ENCODE measurements at places on chromosomes 4 and X.

DNA sequence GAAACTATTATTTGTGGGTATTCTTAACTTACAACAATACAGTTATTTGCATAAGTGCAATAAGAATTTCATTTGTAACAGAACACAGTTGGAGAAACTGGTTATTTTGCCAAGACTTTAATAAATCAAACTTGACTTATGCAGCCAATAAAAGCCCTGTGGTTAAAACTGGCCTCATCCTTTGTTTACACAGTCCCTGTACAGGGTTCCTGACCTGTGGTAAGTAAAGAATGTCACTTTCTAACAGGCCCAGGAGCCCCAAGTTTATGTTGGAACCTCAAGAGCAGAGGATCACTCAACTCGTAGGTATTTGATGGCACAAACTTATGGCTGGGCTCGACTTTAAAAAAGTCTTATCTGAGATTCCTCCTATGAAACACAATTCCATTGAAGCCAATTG is 88.6 kb upstream of the PTCHD1 start:
- DNase-seq = no peak

- no peak for DNase-seq
These were observed 1506.3 kb downstream of the ADGRL3 start for GRCh38 chr4:62706423-62706822.

DNA sequence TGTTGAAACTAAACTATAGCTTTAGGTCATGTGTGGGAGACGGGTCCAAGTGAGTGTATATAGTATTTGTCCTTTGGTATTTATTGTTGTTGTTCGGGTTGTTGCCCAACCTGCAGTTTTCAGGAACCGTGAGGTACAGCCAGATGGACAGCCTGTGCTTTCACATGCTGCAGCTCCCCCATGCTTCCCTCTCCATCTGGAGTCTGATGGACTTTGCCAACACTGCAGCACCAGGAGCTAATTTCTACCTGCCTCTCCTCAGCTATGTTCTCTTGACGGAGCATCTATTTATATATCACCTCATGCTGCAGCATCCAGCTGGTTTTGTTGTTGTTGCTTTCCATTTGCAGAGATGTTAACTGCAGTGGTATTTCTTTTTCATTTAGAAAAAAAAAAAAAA is 80.1 kb downstream of the TLL1 start:
- no peak for DNase-seq

DNA sequence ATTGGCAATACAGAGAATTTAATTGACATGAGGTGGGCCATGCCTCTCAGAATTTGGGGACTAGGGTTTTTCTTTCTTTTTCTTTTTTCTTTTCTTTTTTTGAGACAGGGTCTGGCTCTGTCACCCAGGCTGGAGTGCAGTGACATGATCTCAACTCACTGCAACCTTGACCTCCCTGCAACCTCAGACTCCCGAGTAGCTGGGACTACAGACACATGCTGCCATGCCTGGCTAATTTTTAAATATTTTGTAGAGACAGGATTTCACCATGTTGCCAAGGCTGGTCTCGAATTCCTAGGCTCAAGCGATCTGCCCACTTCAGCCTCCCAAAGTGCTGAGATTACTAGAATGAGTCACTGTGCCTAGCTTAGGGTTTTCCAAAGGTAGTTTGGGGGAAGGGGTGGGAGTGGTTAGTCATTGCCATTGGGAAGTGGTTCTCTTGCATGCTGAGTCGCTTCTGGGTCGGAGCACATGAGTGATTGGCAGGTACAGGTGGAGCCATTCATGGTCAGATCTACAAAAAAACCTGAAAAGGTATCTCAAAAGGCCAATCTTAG is 54.5 kb downstream of the MID2 start:
- DNase-seq = no peak

GRCh38 chr4:78951862-78952472 is 12.7 kb upstream of the PAQR3 start:
- DNase-seq = peak; percentile 28

- DNase-seq = no peak
These were observed 12.8 kb downstream of the MECP2 start for GRCh38 chrX:154084449-154085300.

DNA sequence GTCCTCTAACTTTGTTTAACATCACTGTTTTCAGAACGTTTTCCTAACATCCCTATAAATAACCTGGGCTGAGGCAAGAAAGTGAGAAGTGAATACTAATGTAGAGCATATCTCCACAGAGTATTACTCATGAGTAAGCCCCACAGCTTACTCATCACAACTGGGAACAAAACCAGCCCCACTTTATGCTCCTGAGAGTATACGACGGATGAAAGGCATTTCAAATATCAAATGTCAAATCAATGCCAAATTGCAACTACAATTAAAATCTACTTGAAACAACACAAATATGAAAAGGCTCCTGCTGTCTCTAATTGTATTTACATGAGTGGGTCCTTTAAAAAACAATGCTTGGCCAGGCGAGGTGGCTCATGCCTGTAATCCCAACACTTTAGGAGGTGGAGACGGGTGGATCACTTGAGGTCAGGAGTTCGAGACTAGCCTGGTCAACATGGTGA is 41.2 kb downstream of the SH3RF1 start:
- peak; percentile 90 for DNase-seq

DNA sequence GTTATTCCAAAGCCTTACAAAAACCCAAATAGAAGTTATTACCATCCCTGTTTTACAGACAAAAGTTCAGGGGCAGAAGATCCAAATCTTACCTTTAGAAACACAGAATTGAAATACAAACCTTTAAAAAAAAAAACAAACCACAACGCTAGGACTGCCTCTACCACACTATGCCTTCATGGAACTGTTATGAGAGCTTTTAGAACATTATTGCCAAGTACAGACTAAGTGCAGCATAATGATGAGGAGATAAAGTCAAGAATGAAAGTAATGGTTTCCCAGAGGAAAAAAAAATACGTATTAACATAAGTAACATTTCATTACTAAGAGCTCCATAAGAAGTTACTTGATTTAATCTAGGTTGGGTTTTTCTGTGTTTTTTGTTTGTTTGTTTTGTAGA is 34.3 kb downstream of the TSPAN5 start:
- no peak for DNase-seq

- DNase-seq = no peak
These were observed 60.8 kb upstream of the XAGE1B start for GRCh38 chrX:52577464-52578173.

DNA sequence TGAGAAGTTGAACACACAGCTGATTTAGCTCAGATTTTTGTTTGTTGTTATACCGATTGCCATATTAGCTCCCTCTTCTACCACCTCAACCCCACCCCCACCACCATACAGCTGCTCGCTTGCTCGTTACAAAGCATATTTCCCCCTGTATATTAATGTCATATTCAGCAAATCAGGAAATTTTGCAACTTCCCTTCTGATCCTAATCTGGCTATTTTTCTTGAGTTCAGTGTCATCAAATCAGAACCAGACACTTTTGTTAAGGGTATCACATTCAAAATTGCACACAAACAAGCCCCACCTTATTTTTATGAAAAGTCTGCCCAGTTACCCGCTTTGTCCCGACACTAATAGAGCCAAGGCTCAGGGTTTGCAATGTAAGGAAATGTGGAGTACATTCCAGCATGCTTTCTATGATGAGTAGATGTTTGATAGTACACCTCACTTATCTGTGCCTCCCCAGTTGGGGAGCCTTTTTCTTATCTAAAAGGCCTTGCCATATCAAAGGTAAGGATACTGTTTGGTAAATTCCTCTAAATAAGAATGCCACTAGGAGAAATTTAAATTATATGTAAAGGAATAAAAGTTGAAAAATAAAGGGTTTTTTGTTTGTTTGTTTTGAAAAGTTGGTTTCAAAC is 212.2 kb downstream of the CBR4 start:
- DNase-seq = no peak

- no peak for DNase-seq
These were observed 432.2 kb downstream of the SMARCA1 start for GRCh38 chrX:129091097-129091496.
